ENCODE measurements at places on chromosomes 12 and 14.

DNA sequence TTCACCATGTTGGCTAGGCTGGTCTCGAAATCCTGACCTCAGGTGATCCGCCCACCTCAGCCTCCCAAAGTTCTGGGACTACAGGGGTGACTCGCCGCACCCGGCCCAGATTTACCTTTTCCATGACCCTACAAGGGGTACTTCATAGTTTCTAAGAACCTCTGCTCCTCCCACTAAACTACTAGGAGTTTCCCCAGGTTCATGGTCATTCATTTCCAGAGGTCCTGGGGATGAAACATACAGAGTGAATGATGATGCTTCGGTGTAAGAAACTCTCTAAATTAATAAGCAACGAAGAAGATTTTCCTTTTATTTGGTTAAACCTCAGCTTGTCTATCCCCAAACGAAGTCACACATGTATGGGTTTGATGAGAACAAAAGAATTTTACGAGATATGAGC is 56.9 kb downstream of the AMN start:
- no peak for DNase-seq

GRCh38 chr12:76337583-76337982 is 10.6 kb downstream of the BBS10 start:
- DNase-seq = no peak

DNA sequence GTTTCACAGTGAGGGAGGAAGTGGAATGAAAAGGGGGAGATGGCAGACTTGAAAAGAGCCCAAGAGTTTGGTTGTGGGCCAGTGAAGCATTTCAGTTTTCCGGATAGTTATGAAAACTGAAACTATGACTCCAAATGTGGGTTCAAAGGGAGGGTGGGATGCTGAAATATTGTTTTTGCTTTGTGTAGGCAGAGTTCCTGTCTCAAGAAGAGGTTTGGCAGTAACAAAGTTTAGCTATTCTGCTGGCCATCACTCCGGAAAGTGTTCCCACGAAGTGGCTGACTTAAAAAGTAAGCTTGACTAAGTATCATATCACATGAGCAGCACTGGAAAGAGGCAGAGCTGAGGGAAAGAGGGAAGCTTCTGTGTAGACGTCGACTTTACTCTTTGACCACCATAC is 85.2 kb downstream of the CAND1 start:
- no peak for DNase-seq

DNA sequence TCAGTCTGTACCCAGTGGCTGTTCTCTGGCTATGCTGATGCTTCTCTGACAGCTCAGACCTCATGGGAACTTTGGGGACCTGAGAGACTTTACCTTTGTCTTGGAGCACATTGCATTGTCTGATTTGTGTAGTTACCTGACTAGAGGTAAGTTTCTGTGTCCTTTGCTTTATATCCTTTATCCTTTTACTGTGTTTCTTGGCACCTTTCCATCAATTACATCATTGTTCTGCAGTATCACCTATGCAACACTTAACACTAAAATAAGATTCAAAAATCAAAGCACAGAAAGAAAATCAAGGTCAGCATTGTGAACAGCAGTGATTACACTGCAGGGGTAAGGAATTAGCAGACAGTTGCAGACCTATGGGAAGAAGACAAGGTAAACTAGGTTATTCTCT is 43.8 kb downstream of the SLC35F4 start:
- no peak for DNase-seq

GRCh38 chr14:65224799-65225198 is 122.5 kb upstream of the MAX start:
- no peak for DNase-seq

DNA sequence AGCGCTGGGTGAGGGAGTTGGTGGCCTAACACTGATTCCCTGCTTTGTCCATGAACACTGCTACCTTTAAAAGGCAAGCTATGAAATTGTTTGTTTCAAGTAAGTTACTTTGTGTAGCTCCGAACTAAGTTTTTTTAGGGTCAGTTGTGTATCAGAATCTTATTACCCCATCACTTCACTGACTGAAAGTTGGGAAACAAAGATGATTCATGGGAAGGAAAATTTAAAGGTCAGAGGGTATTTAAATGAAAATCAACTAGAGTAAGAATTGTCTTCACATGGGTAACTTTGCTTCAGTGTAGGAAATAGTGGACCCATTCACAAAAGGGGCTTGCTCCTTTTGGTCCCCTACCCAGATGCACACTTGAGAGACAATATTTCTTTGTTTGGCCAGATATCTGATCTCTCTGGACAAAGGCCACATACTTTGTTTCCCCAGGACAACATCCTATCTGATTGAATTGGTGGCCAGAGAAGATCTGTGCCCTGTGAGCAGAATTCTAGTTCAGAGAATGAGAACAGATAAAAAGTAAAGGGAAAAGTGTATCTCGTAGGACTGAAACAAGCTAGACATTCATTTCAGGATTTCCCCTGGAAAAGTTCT is 53.5 kb downstream of the RAB35 start:
- no peak for DNase-seq

DNA sequence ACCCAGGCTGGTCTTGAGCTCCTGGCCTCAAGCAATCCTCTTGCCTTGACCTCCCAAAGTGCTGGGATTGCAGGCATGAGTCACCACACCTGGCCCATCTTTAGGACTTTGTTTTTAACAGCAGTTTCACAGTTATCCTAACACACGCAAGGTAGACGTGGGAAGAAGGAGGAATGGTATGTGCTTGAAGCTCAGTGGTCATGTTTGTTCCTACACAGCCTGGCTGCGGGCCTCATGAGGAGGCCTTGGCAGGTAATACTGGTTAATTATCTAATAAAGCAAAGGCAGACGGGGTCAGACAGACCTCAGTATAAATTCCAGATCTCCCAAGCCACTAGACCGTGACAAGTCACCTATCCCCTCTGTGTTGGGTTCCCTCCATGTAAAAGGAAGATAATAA is 271.8 kb downstream of the PCNX1 start:
- no peak for DNase-seq

- no peak for DNase-seq
These were observed 422.2 kb downstream of the APAF1 start for GRCh38 chr12:99067171-99067785.

GRCh38 chr12:48281811-48282210 is 68.9 kb downstream of the ZNF641 start:
- no peak for DNase-seq

GRCh38 chr12:12376646-12377448 is 20.0 kb downstream of the BORCS5 start:
- DNase-seq = peak; percentile 65

GRCh38 chr14:101118233-101118632 is 214.7 kb upstream of the RTL1 start:
- DNase-seq = no peak
